GM13976 (cell line): ENCODE measurements at places on chromosomes 7 and 10.

- DNase-seq, result no peak
These were observed 85.2 kb downstream of the NSUN6 start for GRCh38 chr10:18566177-18566576.

DNA sequence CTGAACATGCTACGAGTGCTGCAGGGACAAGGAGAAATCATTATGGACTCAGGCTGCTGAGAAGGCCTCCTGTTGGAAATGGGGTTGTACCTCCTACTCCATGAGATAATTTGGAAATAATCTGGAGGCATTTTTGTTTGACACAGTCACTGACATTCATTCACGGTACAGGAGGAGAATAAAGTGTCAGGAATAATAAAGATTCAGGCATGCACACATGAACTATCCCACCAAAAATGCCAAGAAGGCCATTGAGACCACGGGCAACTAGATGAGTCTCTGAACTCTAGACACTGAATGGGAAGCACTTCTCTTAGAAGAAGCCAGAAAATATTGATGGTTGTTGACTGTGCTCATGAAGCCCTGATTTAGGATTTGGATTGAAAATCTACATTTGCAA, 220.9 kb upstream of the HABP2 start:
- DNase-seq, result no peak

DNA sequence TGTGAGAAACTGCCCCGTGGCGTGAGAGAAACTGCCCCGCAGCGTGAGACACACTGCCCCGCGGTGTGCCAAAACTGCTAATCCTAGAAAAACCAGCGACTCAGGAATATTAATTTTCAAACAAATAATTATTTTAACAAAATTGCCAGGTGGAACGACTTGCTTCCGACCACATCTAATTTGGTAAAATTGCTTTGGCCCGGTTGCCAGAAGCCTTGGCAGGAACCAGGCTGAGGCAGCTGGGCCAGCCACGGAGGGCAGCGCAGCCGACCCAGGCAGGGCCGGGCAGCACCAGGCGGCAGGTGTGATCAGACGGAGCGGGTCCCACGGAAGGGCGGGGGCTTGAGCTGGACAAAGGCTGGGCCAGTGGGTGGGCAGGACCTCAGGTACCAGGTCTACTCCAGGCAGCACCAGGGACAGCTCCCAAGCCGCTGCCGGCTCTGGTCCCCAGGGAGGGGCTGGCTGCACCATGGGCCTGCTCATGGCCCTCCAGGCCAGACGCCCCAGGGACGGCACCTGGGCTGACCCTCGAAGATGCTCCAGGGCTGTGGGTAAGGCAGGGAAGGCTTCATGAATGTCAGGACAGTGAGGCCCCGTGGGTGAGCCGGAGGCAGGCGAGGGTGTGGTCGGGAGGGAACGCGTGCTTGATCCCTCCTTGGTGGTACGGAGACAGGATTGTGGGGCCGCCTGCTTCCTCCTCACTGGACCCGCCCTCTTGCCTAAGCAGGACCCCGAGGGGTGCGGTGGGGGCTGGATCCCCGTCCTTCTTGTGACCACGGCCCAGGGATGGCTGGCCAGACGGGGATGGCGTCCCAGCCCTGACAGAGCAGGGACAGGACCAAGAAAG, 7.7 kb upstream of the ADGRA1 start:
- no peak for DNase-seq

GRCh38 chr10:14409856-14410458, 79.2 kb upstream of the FRMD4A start:
- no peak for DNase-seq

- no peak for DNase-seq
These were observed 174.8 kb downstream of the PTEN start for GRCh38 chr10:88038268-88038667.

DNA sequence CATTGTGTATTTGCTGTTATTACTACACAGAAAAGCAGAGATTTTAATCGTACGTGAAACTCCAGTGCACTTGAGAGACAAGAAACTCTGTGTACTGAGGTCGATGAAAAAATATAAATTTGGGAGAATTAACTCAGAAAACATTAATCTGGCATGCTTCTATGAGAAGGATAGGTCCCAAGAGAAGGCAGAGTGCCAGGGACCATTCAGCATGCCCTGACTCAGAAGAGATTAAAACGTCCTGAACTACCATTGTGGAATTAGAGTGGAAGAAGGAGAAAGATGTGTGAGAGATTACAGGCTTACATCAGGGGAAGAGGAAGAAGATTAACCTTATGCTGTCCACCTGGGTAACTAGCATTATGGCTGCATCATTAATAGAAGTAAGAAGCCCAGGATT, 72.4 kb downstream of the REEP3 start:
- DNase-seq, result no peak

DNA sequence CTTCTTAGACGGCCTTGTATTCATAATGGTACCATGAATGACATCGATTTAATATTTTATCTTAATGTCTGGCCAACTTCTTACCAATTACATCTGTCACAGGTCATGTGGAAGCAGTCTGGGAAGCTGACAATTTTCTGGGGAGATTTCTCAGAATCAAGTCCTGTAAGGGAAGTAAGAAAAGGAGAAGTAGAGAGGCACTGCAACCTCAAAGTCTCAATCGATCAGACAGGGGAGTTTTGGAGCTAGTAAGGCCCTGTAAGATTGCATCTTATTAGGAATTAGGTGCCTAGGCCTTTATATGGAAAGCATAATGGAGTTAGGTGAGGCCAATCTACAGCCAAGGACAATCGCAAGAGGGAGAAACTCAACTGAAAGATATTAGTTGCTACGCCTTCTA, 694.6 kb upstream of the SORCS1 start:
- no peak for DNase-seq

GRCh38 chr10:77461636-77462296, 175.8 kb downstream of the KCNMA1 start:
- DNase-seq, result no peak

DNA sequence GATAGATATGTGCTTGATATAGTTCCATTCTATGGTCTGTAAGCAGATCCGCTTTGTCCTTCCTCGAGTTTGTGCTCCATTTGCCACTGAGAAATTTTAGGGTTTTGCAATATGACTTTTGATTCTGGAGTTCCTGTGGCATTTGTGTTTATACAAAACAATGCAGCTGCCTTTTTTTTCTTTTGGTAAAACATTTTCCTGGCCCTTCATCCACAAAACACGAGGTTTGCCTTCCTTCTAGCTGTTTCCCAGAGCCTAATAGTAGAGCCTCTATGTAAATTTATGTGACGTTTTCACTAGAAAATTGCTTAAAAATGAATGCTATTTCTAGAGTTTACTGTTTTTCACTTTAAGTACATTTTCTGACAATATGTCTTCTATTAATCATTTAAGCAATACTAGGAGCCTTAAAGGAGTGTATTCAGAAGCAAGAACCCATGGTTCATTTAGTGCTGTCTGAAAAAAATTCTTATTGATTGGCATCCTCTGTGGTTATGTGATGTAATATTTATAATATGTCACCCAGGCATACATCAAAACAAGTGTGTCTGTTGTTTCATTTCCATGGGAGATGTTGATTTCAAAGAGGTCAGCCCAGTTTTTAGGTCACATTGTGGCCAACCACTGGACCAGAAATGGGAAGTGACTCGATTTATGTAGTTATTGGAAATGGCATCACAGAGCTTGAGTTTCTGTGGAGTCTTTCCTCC, 618.3 kb downstream of the LRMDA start:
- DNase-seq, result no peak

- no peak for DNase-seq
These were observed 12.6 kb upstream of the GDF10 start for GRCh38 chr10:47287365-47287802.

DNA sequence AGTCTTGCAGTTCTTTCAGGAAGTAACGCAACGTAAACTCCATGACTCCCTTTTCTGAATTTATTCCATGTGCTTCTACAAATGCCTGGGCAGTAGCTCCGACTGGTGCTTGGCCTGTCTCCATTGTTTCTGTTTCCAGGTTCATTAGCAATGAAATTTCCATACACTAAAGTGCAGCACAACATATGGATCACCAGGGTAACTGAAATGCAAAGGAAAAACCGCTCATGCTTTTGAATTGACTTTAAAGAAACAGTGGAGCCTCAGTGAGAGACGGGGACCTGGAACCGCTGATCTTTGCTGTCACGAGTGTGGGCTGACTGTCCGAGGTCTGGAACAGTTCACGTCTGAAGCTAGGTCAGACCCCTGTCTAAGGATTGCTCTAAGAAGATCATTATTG, 126.5 kb upstream of the IGFBP3 start:
- DNase-seq, result no peak

DNA sequence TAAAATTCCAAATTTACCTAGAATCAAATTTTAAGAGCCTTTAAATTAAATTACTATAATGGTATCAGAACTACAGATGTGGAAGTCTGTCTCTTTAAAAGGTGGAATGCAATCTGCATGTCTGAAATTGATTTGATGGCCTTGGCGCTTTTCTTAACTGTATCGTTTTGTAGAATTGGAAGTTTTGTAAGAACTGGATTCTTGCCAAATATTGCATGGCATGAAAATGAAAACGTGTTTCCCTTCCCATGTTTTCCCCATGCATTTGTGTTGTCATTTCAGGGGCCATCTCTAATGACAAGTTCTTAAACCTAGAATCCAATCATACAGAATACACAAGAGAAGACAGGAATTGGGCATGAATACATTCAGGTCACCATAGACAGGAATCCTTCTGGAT, 162.5 kb downstream of the KIAA1217 start:
- DNase-seq, result no peak
